ENCODE measurements at places on chromosomes 5 and 9.

DNA sequence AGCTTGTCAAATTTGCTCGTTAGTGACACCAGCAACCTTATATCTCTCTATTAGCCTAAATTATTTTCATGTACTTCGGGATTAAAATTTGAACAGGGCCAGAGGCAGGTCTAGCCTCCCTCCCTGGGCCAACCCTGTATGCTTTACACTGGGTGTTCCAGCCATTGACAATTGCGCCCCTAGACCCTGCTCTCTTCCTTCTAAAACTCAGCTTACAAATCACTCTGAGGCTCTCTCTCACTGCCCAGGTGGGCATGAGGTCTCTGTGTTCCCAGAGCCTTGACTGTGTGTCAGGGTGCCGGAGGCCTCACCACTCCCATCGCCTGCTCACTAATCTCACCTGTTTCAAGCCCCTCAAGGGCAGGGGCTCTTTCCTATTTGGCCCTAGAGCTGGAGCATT lies 6.4 kb upstream of the CFAP90 start:
- no peak for DNase-seq

- no peak for DNase-seq
Observed at GRCh38 chr5:62038024-62038423, 268.0 kb upstream of the KIF2A start.

- DNase-seq = no peak
Observed at GRCh38 chr9:37029776-37030610, 4.1 kb downstream of the PAX5 start.

DNA sequence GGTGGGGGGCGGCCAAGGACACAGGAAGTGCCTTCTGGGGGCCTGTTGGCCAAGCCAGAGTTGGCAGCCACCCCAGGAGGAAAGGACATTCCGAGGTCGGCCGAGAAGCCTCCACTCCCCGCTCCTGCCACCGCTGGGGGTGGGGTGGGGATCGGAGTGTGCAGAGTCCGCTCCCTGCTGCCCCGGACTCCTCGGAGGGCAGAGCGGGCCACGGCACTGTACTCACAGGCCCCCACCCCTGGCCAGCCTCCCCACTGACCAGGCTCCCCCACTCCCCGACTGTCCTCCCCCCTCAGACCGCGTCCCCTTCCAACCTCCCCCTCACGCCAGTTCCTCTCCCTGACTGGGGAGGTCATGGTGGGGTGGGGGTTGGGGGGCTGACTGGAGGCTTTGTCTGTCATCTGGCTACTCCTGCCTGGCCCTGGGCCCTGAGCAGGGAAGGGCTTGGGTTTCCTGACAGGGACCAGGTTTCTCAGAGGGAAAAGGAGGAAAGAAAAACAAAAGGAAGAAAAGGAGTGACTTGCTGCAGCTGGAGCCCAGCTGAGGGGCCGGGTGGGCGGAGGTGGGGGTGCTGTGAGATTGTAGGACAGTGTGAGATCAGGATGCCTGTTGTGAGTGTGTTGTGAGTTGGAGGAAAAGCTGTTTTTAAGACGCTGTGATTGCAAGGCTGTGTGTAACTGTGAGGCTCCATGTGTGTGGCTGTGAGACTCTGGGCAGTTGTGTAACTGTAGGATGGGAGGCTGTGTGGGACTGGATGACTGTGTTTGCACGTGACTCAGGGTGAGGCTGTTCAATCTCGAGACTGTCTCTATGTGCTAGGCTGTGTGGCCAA lies 29.7 kb downstream of the CNTFR start:
- peak; percentile 77 for DNase-seq
